CD4-positive, alpha-beta T cell treated with Interleukin-17A for 4 hours (primary cell): ENCODE measurements at places on chromosomes 5 and 9.

DNA sequence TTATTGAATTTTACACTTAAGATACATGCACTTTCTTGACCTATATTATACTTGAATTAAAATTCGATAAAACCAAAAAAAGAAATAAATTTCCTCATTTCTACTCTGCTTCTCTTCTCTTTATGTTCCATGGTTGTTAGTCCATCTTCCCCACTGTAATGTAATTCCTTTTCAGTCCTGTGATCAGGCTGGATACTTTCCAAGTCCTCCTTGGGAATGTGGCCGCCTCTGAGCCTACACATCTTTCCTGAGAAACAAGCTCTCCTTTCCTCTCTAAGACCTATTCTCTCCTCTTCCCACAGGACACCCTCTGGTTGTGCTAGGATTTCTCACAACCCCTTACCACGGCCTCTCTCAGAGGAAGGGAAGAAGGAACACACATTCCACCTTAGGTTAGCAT is 285.1 kb downstream of the DNAH5 start:
- no peak for DNase-seq

DNA sequence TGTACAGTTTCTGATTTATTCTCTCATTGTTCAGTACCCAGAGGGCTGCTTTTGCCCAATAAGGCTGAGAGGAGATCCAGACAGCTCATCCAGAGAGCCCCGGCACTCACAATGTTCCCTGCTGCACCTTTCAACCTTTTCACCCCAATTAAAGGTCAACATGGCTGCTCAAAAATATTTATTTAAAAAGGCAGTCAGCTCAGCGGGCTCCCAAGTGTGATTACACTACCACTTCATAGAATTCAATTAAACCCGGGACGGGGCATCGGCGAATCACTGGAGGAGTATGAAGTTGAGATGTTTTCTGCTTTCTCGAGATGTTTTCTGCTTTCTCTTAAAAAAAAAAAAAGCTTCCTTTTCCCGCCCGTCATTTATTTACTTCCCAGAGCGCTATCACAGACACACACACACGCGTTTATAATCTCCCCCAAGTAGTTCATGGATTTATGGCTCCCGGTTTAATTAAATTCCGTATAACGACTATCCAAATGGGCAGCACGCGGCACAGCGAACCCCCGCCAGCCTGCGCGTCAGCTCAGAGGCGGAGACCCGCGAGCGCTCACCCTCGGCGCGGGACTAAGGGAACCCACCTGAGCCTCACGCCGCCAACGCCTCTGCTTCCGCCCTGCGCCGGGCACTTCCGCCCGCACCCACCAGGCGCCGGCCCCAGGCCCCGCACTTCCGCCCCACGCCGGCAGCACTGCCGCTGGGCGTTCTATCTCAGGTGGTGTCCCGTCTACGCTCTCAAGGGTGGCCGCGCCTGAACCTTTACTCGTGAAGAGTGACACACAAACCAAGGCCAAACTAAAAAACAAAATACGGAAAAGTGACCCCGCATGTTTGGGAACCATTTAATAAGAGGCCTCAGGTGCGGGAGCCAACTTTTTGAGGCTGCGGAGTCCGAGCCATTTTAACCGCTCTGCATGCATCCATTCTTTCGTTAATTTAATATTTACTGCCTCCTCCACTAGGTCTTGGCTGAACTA is at the start of gene C5orf63:
Gene C5orf63 (minus strand): TSS at position 642 of the 986 bp plus-strand sequence. CDS start 14,507 bp downstream, outside the sequence.
- DNase-seq, result peak; percentile 77

DNA sequence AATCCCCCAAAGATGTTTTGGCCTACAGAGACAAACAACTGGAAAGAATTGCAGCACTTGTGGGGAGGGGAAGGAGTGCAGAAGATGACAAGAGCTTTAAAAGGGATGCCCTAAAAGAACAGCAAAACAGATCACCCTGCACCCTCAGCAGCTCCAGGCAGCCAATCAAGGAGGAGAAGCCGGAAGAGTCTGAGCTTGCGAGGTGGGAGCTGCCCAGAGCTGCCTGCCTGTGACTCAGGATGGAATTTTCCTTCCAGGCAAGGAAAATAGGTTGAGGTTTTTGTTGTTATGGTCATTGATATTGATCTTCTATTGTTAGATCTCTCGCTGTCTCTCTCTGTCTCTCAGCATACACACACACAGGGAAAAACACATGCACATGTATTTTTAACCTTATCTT is 70.3 kb upstream of the MAP1B start:
- DNase-seq, result no peak

- peak; percentile 69 for DNase-seq
These were observed 51.9 kb downstream of the TGFBI start for GRCh38 chr5:136080483-136081216.

DNA sequence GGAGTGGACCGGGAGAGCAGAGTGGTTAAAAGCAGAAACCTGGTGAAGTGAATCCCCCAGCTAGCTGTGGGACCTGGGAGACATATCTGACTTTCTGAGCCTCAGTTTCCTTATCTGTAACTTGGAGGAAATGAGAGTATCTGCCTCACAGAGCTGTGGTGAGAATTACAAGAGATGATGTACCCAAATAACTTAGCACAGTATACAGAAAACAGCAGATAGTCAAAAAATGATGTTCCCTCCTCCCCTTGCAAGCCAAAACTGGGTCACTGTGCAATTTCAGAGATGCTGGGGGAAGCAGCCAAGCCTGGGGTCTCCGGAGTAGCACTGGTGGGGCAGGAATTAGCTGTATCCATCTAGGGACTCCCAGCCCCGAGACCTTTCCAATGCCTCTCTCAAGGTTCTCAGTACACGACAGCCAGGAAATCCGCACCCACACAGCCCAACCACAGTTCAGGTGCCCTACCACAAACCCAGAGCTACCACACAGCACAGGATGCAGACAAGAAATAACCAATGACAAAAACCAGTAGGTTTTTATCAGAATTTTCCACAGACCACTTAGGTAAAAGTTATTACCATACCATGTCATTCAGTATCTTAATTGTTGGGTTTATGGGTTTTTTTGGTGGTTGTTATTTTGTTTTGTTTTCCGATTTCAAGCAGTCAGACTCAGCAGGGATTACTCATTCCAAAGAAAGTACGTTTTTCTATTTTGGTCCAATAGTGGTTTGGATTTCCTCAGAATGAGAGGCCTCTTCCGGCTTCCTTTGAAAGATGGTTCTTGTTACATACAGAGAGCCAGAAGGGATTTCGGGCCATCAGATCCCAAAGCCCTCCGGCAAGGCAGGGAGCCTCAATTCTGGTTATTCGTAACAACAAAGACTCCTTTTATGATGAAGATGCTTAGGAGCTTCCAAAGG is 4.9 kb upstream of the HRH2 start:
- DNase-seq, result peak; percentile 77

DNA sequence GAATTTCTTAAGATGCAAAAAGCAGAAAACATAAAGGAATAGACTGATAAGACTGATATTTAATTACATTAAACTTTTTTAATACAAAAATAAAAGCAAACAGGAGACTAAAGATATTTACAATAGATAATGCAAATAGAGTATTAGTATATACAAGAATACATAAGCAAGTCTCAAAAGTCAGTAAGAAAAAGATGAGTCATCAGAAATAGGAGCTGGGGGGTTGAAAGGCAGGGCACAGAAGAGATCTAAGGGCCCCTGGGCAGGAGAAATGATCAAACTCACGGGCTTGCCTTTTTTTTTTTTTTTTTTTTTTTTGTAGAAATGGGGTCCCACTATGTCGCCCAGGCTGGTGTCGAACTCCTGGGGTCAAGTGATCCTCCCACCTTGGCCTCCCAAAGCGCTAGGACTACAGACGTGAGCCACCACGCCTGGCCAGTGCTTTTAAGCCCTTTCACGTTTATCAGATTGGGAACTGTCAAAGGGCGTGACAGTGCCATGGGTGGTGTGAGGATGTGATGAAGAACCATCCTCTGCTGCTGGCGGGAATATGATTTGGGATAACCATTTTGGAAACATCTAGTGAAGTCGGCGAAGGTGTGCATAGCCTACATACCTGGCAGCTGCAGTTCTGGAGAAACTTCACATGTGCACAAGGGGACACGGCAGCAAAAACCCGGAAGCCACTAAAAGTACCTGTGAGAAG is 126.1 kb downstream of the CACNA1B start:
- DNase-seq, result no peak

DNA sequence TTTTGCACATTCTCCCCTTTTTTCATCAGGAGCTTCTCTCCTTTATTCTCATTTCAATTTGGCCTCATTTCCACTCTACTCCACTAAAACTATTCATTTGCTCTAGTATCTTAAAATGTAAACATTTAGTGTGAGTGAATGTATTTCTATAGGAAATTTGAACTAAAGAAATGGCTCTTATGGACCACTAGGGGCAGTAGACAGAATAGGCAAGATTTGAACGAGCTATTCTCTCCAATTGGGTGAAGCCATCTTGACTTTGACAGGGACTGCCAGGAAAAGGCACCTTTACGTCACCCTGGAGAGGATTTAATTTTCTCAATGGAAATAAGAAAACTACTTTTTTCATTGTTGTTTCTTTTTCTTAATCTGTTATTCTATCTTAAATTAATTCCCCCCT is 666.3 kb downstream of the DNAH5 start:
- DNase-seq, result no peak

GRCh38 chr5:157687198-157687554 is 15.8 kb downstream of the C5orf52 start:
- no peak for DNase-seq

- DNase-seq, result no peak
These were observed 1.3 kb downstream of the PTPN3 start for GRCh38 chr9:109496841-109497225.

DNA sequence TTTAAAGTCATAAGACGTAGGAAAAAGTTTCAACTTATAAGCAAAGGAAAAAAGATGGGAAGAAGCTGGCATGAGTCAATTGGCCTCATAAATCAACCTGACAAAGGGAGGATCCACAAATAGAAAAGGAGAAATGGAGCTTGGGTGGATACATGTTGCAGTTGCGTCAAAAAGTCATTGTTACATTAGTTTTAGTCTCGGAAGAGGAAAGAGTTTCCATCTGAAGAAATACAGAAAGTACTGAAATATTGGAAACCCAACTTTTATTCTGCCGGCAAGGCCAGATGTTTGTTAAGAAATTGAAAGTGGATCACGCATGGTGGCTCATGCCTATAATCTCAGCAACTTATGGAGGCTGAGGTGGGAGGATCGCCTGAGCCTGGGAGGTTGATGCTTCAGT is 11.3 kb upstream of the TIMD4 start:
- no peak for DNase-seq

DNA sequence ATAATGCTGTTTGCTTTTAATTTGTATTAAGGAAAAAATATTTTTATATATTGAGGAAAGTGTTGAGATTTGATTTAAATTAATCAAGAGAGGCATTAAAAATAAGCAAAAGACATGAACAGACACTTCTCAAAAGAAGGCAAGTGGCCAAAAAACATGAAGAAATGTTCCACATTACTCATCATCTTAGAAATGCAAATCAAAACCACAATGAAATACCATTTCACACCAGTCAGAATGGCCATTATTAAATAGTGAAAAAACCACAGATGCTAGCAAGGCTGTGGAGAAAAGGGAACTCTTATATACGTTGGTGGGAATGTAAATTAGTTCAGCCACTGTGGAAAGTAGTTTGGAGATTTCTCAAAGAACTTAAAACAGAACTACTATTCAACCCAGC is 45.9 kb downstream of the RANBP17 start:
- DNase-seq, result no peak

DNA sequence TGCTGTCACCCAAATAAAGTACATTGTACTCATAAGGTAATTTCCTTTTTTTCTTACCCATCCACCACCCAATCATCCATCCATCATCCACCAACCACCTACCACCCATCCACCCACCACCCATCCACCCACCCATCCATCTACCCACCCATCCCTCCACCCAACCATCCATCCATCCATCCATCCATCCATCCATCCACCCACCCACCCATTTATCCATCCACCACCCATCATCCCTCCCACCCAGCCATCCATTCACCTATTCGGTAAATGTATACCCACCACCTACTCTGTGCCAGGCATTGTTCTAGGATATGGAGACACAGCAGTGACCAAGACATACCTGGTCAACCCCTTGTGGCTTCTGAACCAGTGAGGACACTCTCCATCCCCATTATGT is 25.1 kb downstream of the MGAT1 start:
- DNase-seq, result no peak

GRCh38 chr5:128649192-128649591 is 111.1 kb upstream of the FBN2 start:
- no peak for DNase-seq

- no peak for DNase-seq
These were observed 177.9 kb downstream of the C9orf152 start for GRCh38 chr9:110029956-110030480.

- DNase-seq, result no peak
These were observed 6.2 kb downstream of the NR6A1 start for GRCh38 chr9:124764774-124765438.

- no peak for DNase-seq
These were observed 332.3 kb upstream of the ADAMTSL1 start for GRCh38 chr9:18141681-18142080.

DNA sequence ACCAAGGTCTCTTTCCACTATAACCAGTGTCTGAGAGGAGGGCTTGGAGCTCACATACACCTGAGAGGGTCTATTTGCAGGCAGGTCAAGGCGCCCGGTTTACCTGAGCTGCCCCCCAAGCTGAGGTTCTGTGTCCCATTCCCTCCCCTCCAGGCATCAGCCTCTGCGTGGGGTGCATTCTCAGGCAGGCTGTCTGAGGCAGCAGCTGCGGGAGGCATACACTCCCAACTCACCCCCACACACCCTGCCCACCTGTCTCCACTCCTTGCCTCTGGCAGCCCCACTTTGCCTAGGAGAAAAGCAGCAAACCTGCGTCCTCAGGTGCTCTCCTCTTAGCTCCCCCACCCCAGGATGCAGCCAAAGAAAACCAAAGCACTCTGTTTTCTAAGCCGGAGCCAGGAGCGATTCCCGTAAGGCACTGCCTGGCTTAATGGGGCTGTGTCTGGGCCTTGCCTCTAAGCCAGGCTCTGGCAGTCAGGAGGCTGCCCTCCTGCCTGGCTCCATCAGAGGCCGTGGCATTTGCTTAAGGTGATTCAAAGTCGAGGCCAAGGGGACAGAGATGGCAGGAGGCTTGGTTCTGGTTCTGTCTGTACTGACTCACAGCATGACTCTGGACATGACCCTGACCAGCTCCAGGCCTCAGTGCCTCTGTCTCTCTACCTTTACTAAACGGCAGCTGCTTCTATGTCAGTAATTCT is 139.2 kb upstream of the TRIM32 start:
- DNase-seq, result no peak

GRCh38 chr5:35303152-35303551 is 72.9 kb upstream of the PRLR start:
- DNase-seq, result no peak

DNA sequence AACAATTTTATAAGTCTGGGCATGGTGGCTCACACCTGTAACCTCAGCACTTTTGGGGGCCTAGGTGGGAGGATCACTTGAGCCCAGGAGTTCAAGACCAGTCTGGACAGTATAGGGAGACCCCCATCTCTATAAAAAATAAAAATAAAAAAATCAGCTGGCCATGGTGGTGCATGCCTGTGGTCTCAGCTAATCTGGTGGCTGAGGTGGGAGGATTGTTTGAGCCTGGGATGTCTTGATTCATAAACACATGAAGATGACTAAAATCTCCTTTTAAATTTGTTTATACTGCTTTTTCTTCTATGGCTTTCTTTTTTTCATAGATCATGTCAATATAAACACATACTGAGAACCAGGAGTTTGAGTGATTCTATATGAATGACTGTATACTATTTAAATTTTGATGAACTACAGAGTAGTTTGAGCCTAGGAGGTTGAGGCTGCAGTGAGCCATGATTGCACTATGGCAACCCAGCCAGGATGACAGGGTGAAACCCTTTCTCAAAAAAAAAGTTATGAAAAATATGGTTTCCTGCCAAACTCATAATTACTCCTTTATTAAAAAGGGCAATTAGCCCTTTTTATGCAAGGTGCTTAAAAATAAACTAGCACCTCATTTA is 14.2 kb downstream of the RIC1 start:
- no peak for DNase-seq
